ENCODE measurements at places on chromosomes 2 and 18.

DNA sequence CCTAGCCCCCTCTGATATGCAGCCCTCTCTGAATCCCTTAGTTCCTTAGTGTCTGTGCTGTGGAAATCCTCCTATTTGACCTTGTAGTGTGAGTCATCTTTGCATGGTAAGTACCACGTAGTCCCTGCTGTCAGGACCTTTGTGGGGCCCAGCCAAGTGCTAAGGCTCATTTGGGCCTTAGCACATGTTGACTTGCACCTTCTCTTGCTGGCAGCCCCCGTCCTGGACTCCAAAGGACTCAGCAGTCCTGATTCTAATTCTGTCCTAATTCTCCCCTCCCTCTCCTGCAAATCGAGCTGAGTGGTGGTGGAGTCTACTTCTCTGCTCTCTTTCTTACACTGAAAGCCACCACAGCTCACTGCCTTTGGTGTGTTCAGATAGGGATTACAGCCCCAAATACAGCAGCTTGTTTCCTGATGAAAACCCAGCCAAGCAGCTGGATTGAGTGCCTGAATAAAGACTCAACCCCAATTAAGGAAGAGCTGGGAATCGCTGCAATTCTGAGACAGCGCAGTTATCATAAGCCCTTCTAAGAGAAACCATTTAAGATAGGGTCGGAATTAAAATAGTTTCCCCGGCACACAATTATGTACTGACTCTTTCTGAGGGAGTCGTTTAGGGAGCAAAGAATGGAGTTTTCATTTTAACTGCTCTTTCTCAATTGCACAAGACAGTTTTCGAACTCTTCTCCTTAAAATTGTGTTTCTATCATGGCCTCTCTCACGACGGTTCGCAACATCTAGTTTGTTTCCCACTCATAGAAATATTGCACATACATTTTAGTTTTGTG, 215.6 kb upstream of the TNP1 start:
- DNase-seq: no peak

- DNase-seq: no peak
These were observed 40.1 kb downstream of the MRPL35 start for GRCh38 chr2:86239326-86239725.

GRCh38 chr2:144381716-144382115, 138.2 kb downstream of the ZEB2 start:
- DNase-seq: no peak

DNA sequence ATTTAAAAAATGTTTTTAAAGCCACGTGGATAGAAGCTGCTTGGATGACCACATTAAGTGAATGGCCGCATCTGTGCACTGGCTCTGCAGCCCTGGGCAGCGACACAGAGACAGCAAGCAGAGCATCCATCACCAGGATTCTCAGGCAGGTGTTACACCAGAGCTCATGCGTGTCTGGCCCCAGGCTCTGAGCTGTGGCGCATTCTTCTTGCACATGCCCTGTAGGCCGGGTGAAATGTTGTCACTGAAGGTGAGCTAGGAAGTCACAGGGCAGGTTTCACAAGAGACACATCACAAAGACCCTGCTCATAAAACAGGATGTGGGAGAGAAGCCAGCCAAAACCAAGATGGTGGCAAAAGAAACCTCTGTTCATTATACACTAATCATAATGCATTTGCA, 8.4 kb upstream of the PXDN start:
- no peak for DNase-seq

DNA sequence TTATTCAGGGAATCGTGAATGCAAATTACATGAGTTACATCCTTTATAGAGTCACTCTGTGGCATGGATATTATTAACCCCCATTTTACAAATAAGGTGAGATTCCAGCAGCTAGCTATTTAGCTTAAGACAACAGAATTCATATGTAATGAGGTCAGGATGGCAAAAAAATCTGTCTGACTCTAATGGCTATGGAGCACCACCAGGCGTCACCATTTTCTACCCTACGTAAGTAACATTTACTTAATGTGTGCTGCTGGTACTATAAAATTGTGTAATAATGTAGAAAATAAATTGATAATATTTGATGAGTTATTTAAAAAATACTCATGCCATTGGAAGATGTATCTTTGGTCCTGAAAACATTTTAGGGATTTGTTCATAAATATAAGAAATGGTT, 2040.1 kb upstream of the LRRTM1 start:
- no peak for DNase-seq

DNA sequence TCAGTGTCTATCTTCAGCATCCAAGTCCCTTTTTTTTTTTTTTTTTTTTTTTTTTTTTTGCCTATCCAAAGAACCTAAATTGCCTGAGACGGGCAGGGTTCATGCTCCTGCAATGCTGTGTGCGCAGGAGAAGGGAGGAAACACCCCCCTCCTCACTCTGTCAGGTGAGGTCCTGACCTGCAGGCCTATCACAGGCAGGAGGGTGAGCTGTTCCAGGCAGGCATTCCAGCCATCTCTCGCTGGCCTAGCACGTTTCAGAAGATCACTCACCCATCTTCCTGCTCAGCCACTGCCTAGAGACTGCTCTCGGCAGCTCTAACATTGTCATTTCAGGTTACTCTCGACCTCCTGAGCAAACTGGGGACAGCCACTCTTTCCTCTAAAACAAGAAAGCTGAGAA, 48.4 kb upstream of the LAPTM4A start:
- DNase-seq: no peak

DNA sequence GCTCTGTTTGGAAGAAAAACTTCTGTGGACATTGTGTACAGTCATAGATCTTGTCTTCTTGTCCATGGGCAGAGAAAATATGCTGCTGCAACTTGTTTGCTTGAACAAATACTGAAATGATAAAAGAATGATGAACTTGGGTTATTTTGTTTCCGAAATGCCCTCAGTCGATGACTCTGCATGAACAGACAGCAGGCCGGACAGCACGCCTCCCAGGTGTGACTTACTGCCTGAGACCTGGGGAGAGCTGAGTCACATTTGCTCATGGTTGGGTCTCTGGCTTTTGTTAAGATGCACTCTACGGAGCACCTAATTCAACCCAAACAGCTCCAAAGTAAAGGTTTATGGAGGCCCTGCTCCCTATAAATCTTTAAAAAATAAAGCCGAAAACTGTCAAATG, 262.5 kb downstream of the ZNF521 start:
- no peak for DNase-seq
